Activated CD4-positive, alpha-beta T cell treated with anti-CD3 and anti-CD28 coated beads, Interleukin-2, amount 10 ng/mL, durations not matched to agents 7 days and 5 days (primary cell): ENCODE measurements at places on chromosomes 6 and 20. TPM values are rescaled to one million over a fixed set of nuclear protein-coding genes. Genes with fewer than 3 reads are reported as not detected.

Gene FKBP1A
- 207 TPM for total RNA-seq

DNA sequence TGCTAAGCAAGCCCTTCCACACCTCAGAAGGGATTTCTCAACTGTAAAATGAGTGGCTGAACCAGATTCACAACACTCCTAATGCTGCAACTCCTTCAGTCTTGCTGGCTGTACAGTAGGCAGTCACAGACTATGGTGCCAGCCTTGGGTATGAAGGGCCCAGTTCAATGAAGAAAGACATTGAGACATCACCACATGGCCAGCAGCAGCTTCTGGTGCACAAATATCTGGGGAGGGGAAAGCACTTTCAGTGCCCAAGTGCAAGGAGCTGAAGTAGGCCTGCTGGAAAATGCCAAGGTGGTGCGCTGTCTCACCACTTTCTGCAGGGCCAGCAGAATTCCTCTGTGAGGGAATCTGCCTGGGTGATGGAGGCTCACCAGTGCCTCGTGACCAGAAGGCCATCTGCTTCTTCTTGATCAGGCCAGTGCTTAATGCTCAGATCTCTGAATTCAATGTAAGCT, 1.8 kb downstream of the PLA2G7 start:
- peaks cover 60% of the 10 kb centered on the region for H3K27me3 ChIP-seq
- DNase-seq, result no peak
- H3K4me1 ChIP-seq, result peaks cover 6% of the 10 kb centered on the region
- H3K36me3 ChIP-seq, result no peaks in the 10 kb centered on the region
- H3K27ac ChIP-seq, result no peak overlapping the region

DNA sequence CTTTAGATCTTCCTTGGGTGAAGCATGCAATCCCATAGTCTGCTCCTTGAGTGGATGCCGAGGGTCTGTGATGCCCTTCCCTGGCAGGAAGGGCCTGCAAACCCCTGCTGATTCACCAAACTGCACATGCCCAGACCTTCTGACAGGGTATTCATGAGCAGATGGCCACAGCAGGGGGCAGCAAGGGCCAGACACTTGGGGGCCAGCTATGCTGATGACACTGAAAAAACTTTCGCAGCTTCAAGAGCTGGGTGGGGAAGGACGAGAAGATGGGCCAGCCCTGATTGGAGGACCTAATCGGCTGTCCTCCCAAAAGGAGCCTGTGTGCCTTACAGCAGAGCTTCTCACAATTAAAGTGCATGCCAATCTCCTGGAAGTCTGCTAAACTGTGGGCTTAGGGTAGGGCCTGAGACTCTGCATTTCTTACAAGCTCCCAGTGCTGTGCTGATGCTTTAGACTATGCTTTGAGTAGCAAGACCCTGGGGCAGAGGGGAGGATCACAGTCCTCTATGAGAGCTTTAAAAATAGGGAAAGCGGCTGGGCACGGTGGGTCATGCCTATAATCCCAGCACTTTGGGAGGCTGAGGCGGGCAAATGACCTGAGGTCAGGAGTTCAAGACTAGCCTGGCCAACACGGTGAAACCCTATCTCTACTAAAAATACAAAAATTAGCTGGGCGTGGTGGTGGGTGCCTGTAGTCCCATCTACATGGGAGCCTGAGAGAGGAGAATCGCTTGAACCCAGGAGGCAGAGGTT, 15.2 kb upstream of the GDAP1L1 start:
- H3K36me3 ChIP-seq, result no peaks in the 10 kb centered on the region
- DNase-seq, result no peak
- H3K27me3 ChIP-seq, result no peaks in the 10 kb centered on the region

GRCh38 chr20:5893621-5894020, 56.7 kb downstream of the TRMT6 start:
- H3K27me3 ChIP-seq, result peaks cover 24% of the 10 kb centered on the region
- H3K36me3 ChIP-seq, result no peaks in the 10 kb centered on the region
- no peak overlapping the region for H3K27ac ChIP-seq

Gene CASS4
- total RNA-seq, result 8.6 TPM

- H3K4me1 ChIP-seq, result no peaks in the 10 kb centered on the region
- peaks cover 8% of the 10 kb centered on the region for H3K27me3 ChIP-seq
- H3K27ac ChIP-seq, result no peak overlapping the region
- DNase-seq, result no peak
Measured at GRCh38 chr6:159126590-159126989, 42.6 kb upstream of the FNDC1 start.

Gene TMEM244
- total RNA-seq, result not detected

DNA sequence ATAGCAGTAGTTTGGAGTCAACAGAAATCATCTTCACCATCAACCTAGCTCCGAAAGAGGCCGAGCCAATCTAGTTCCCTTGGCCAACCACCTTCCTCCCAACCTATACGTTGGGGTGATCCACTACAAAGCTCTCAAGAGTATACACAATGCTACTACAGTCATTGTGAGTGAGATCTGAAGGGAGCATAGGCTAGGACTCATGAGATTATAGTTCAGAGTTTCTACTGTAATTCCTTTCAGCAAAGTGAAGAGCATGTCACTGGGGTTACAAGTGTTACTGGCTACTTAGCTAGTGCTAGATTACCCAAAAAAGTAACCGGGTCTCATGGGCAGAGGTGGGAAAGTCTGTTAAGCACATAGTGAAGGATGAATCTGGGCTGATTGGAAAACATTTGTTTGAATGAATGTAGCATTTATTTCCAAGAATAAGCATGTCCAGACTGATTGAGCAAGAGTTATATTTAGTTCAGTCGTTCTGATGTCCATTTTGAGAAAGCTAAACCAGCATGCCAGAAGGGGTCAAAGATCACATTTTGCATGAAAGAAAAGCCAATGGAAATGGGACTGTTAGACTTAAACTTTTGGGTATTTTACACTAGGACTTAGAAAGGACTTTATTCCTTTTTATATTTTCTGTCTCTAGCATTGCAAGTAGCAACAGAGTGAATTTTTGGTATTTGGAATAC, 10.5 kb upstream of the ESR1 start:
- H3K27ac ChIP-seq, result no peak overlapping the region
- no peaks in the 10 kb centered on the region for H3K36me3 ChIP-seq
- H3K27me3 ChIP-seq, result peaks cover 23% of the 10 kb centered on the region
- no peak overlapping the region for H3K4me3 ChIP-seq
